ENCODE measurements at places on chromosomes 7 and 10.

- DNase-seq = no peak
Measured at GRCh38 chr7:18144166-18144565, 116.5 kb upstream of the PRPS1L1 start.

DNA sequence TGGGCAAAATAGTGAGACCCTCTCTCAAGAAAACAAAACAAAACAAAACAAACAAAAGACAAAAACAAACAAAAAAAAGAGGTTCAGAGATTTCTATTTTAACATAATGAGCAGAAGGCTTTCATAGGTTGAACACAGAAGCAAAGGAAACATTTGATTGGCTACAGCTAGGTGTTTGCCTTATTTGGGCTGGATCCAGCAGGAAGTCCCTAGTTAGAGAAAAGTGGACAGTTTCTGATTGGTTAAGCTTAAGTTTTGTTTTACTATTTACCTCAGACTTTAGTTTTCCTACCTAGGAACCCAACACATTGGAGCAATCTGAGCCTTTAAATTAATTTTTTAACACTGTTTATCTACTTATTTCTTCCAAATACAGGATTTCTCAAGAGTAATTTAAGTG, 566.5 kb upstream of the PCDH15 start:
- no peak for DNase-seq

- no peak for DNase-seq
Measured at GRCh38 chr10:128498378-128498730, 372.1 kb upstream of the MKI67 start.

DNA sequence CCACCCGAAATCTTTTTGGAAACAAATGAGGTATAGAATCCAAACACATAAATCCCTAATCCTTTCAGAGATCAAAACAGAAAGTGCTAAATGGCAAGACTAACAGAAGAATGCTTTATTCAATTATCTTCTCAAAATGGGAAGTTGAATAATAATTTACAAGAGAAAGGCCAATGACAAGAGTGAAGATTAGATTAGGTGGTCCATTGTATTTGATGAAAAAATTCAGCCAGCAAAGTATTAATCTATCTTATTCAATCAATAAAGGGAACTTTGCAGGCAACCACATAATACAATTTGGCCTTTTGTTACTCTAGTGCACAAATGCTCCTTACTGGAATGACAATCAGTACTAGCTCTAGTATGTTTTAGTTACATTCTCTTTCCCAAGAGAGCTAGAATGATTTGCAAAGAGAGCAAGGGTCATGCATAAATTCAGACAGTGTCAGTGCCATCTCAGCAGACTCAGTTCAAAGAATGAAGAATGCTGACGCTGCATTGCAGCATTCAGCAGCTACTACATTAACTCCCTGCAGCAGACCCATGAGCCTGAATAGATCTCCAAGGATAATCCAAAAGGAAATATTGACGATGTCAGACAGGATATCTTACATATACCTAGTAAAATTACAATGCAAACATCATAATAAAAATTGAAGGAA, 131.8 kb downstream of the ANK3 start:
- DNase-seq = no peak

DNA sequence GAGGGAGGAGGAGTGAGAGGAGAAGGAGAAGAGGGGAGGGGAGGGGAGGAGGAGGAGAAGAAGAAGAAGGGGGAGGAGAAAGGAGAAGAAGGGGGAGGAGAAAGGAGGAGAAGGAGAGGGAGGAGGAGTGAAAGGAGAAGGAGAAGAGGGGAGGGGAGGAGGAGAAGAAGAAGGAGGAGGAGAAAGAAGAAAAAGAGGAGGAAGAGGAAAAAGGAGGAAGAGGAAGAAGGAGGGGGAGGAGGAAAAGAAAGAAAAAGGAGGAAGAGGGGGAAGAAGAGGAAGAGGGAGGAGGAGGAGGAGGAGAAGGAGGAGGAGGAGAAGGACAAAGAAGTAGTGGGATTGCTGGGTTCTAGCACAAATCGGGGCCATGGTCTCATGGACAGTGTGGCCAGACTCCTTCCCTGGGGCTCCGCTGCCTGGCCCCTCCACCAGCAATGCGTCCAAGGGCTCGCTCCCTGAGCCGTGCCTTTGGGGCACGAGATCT, 4.2 kb upstream of the MAFK start:
- DNase-seq = no peak

- DNase-seq = no peak
Measured at GRCh38 chr7:1029637-1030443, 14.5 kb upstream of the GPR146 start.

GRCh38 chr7:1284743-1285458, 52.2 kb downstream of the UNCX start:
- no peak for DNase-seq

DNA sequence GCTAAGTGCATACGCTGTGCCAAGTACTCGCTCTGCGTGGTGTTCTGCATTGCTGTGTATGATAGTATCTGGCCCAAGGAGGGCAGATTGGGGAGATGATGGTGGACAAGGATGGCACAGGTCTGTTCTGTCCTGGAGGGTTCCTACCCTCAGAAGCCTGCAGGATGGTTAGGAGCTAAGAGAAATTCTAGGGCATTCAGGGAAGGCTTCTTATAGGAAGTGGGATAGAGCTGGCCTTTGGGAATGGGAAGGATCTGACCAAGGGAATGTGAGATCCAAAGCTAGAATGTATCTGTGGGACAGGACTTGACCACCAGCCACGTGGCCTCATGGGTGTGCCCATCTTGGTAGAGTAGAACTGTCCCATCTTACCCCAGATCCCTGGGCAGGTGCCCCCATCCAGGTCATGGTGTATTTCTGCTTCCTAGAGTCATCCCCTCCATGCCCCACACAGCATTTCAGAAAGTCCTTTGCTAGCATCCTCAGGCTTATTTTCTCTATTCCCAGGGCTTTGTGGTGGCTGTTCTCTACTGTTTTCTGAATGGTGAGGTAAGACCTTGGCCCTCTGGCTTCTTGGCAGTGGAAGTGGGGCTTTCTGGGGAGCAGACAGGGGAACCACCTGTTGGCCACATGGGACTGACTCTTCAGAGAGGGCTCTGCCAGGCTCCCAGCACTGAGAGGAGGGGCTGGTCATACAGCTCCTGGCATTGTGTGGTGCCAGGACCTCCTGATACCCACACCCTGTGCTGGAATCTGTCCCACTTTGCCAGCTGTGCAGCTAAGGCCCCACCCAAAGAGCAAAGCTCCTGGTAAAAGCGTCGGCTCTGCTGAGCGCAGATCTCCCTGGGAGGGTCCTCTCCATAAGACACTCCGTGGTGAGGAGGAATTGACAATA, 52.5 kb downstream of the ADCYAP1R1 start:
- no peak for DNase-seq

- no peak for DNase-seq
Measured at GRCh38 chr7:130008941-130009847, 42.0 kb downstream of the ZC3HC1 start.

- DNase-seq = no peak
Measured at GRCh38 chr10:62374862-62375710, 917 bp downstream of the ZNF365 start.

DNA sequence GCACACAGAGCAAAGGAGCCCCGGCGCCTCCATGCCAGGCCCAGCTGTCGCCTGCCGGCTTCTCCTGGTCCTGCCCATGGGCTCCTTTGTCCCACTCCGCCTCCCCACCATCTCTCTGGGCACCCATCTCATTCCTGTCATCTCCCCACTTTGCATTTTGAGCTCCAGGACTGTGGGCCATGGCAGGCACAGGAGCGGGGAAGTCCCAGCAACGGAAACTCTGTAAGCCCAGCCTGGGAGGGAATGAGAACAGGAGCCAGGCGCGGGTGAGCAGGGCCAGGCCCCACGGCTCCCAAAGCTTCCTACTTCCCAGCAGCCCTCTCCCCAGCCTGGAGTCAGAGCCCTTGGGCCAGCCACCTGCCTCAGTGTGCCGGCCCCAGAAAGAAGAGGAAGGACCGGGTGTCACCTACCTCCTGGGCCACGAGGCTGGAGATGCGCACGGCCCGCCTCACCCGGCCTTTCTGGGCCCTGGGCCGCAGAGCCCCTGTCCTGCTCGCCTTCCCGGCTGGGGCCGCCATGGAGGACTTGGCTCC, 23.1 kb downstream of the KCNH2 start:
- no peak for DNase-seq

DNA sequence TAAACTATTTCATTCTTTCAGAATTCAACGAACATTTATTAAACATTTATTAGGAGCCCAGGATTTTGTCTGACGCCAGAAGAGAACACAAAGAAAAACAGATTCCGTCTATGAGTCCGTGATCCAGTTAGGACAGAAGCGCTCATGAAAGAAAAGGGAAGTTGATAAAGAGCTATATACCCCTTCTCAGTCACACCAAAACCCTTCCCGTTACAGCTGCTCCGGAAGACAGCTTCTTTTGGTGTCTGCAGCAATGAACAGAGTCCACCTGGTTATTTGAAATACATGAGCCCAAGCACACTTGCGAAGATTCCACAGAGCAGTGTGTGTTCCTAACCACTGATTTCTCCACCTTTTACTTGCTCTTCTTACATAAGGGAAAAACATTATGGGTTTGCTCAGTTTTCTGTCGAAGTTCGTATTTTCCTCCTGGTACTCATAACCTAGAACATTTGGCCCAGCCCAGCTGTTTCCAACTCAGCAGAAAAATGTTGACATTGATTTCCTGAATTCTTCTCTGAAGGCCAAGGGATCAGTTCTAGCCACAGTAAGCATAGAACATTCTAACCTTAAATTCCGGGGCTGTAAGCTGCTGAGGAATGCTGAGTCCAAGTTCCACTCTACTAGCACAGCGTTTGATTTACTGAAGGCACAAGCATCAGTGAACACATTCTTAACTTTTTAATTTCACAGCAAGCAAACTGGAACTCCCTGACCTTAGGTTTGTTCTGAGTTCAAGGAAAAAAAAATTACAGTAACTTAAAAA, 206.5 kb downstream of the SORCS1 start:
- DNase-seq = no peak
